ENCODE measurements at places on chromosomes 6 and 20.

- no peak for DNase-seq
These were observed 73.8 kb downstream of the PRKN start for GRCh38 chr6:162653808-162654207.

DNA sequence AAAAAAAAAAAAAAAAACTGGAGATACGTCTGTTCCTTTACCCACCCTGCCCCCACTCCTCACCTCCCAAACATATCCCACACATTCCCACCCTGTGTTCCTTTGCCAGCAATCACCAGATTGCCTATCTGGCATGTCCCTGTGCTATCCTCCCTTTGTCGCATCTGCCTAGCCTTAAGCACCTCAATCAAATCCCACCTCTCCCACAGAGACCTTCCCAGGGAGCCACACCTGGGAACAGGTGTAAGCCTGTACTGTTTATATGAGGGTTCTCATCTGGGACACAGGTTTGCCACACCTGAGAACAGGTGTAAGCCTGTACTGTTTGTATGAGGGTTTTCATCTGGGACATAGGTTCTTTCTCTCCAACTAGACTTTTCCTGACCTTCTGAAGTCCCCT, 16.7 kb downstream of the WFDC3 start:
- DNase-seq = no peak

GRCh38 chr6:152941746-152942145, 41.1 kb downstream of the FBXO5 start:
- DNase-seq = no peak

GRCh38 chr6:111606620-111607115, 990 bp upstream of the TRAF3IP2 start:
- no peak for DNase-seq

DNA sequence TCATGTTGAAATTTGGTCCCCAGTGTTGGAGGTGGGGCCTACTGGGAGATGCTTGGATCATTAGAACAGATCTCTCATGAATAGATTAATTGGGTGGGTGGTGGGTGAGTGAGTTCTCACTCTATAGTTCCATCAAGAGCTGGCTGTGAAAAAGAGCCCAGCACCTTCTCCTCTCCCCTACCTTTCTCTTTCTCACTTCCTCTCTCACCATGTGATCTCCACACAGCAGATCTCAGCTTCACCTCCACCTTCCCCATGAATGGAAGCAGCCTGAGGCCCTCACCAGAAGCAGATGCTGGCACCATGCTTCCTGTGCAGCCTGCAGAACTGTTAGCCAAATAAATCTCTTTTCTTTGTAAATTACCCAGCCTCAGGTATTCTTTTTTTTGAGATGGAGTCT, 12.9 kb upstream of the GMNN start:
- DNase-seq = no peak

DNA sequence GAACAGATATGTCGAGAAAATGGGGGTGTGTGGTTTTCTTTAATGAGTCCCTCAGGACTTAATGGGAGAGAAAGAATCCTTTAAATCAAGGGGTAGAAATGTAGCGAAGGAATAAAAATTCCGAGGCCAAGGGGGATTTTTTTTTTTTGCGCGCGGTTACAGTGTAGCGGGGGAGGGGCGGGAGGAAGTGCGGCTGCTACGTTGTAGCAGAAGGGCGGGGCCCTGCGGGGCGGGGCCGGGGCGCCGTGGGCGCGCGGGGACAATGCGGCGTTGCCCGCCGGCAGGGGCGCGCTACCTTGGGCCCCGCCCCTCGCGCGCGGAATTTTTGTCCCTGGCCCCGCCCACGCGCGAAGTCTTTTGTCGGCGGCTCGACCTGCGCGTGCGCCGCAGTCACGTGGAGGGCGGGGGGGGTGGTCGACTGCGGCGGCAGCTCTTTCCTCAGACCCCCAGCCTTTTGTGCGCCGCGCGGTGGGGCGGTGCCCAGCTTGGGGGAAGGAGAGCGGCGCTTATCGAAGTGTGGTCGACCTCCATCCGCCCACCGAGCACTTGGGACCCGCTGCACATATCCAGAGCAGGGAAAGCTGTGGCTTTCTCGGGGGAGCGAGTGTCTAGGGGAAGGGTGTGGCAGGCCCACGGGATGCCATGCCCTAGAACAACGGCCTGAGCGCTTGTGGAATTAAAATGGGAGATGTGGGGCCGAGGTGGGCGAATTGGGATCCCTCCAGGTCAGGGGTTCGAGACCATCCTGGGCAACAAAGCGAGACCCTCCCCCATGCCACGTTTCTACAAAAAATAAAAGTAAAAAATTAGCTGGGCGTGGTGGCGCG, 1.3 kb downstream of the TUBB start:
- DNase-seq = peak; percentile 97
